ENCODE measurements at places on chromosomes 4 and X.

- DNase-seq: no peak
These were observed 37.9 kb upstream of the RAP2C start for GRCh38 chrX:132257116-132257515.

DNA sequence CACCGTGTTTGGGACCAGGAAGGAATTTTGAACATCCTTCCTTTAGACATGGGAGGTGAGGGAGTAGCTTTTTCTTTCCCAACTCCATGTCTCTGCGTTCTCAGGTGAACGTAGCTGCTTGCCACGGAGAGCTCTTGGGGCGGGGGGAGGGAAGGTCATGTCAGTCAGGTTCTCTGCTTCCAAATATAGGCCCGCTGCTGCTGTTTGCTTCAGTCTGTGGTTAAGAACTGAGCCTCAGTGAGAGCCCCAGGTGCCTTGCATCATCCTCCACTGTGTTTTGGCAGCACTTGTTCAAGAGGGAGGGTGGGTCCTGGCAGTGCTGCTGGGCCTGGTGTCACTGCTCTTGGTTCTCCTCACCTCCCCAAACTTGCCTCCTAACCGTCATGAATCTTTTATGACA lies 46.5 kb downstream of the HADH start:
- peak; percentile 43 for DNase-seq

- DNase-seq: no peak
These were observed 1306.6 kb upstream of the PABPC4L start for GRCh38 chr4:135508006-135508714.

- DNase-seq: no peak
These were observed 529.8 kb upstream of the ACTRT1 start for GRCh38 chrX:128582036-128582435.

- DNase-seq: no peak
These were observed 13.2 kb upstream of the COX7B2 start for GRCh38 chr4:46922205-46922604.

- DNase-seq: no peak
These were observed 93.6 kb downstream of the GPR143 start for GRCh38 chrX:9671998-9672397.

GRCh38 chr4:109441862-109442458 lies 8.3 kb downstream of the SEC24B start:
- no peak for DNase-seq

DNA sequence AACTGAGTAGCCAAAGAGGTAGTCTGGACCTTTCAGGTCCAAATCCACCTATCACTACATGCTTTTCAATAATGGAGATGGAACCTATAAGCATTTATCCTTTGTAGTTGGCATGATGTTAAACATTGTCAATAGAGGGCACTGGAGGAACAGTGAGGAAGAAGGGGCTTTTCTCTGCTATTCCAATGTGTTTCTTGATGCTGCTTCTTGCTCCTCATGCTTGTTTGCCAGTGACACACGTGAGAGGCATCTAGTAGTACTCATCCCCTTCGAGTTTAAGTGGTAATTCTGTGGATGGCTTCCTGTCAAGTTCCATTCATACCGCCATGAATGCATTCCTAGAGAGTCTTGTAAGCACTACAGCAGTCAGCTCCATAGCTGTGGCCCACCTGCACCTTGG lies 84.0 kb downstream of the NAA11 start:
- no peak for DNase-seq

DNA sequence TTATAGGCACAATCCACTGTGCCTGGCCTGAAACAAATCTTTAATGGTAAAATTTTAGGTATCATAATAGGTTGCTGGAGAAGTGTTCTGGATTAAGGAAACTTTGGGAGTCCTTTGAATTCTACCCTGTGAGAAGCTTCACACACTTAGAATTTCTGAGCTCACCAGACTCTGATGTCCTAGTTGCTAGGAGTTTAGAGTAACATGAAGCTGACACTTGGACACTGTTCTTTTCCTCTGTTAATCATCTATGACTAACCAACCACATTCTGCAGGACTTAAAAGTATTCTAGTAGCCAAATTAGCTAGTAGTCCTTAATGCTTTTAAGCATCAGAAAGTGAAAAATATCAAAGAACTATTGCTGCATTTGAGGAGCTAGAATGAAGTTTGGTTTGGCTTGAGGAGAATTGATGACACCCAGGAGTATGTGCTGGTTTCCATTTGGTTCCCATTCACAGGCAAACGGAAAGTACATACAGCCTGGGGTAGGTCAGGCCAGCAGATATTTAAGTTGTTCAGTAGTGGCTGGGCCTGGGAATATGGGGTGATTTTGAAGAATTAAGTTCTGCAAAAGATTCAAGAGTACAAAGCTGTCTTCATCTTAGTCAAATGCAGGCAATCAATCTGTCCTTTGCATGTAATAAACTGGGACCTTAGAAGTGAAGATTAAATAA lies 38.8 kb upstream of the IGFBP7 start:
- no peak for DNase-seq

DNA sequence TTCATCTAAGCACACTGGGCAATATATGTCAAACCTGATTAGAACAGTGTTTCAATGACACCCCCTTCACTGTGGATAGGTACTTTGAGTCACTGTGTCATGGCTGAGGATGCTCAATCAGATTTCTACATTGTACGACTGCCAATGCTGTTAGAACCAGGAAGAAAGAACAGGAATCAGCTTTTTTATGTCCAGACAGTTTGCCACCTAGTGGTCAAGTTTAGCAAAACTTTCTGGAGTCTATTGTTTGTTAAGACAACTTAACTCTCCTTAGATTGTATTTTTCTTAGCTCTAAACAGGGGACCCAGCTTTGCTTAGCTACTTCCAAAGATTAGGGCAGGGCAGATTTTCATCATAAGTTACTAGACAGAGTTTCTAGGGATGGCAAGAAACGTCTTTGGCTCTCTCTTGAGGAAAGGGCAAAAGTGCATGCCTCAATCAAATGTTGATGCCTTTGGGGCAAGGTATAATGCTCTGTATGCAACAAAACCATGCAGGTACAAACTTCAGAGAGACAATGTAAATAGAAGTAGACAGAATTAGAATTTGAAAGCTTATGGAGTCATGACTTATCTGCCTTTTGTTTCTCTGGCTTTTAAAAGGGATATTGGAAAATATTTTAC lies 40.5 kb upstream of the BMP3 start:
- no peak for DNase-seq

DNA sequence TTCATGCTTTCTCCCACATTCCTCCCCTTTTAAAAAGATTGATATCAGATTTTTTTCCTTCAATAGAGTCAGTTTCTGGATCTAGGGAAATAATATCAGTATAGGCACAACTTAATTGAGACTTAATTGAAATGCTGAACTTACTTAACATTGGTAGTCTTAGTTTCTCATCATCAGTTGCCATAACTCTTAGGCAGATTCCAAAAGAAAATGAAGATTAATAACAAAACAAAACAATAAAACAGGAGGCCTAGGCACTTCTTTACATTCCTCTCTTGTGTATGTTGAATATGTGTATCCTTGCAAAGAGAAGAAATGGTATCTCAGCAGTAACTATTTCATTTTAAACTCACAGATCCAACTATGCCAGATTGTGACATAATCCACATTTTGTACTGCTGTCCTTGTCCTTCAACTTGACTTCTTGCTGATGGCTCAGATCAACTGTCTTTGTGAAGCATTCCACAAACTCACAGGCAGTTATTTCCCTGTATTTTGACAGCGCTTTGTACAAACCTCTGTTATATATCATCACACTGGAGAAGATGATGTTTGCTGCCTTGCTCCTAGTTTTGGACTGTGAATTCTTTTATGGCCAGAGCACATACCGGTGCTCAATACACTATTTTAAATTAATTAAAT lies 9.1 kb upstream of the SLC9B2 start:
- no peak for DNase-seq

DNA sequence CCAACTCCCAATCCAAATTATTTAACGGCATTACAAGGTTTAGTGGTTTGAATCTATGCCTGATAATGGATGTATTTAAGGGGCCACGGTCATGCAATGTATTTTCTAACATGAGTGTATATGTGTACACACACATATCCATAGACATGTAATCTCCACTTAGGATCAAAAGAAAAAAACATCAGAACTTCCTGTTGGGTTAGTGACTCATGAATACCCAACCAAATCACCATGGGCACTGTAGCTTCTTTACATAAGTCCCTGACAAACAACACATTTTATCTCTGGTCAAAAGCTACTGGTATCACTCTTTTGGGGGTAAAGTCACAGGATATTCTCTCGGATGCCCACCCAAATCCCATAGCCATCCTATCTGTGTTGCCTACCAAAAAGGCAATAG lies 36.5 kb upstream of the TFDP3 start:
- DNase-seq: no peak

DNA sequence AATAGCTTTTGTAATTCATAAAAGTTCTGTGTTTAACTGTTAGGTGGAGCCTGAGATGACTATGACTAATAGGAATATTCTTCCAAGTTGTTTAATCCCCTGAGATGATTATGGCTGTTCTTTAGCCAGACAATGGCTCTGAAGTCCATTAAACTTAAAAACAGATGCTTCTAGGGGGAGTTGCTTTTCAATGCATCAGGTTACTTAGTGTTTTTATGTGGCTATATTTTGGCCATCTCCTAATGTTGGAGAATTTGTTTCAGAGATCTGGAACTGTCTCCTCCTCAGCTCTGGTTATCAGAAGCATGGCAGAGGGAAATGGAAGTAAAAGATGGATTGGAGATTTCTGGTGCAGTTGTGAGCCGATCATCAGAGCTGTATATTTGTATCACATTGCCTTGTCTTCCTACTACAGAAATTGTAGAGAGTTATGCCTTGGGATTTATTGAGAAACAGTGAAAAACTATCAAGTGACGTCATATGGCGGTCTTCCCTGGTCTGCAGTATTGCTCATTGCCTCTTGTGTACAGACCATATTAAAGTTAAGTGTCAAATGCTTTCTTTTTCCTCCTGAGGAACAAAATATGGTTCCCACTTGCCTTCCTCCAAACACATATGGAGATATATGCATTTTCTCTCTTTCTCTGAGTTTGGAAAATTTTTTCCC lies 29.8 kb downstream of the SGMS2 start:
- DNase-seq: no peak

DNA sequence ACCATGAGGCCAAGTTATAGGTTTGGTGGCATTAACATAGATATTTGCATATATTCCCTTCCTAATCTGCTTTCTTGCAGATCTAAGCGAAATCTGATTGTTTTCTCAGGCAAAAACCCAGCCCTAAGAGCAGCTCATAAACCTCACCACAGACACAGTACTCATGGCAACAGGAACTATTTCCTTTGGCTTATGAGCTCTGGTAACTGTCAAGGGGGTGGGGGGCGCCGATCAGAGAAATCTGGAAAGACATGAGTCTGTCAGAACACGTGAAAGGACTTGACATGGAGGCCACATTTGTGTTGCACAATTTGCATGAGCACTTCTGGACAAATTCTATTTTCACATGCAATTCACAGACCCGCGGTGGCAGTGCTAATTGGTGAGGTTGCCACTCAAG lies 83.7 kb downstream of the MGST2 start:
- DNase-seq: no peak

- no peak for DNase-seq
These were observed 2.3 kb upstream of the MSL3 start for GRCh38 chrX:11755724-11756123.

- no peak for DNase-seq
These were observed 57.4 kb upstream of the SLC6A14 start for GRCh38 chrX:116378961-116379360.

DNA sequence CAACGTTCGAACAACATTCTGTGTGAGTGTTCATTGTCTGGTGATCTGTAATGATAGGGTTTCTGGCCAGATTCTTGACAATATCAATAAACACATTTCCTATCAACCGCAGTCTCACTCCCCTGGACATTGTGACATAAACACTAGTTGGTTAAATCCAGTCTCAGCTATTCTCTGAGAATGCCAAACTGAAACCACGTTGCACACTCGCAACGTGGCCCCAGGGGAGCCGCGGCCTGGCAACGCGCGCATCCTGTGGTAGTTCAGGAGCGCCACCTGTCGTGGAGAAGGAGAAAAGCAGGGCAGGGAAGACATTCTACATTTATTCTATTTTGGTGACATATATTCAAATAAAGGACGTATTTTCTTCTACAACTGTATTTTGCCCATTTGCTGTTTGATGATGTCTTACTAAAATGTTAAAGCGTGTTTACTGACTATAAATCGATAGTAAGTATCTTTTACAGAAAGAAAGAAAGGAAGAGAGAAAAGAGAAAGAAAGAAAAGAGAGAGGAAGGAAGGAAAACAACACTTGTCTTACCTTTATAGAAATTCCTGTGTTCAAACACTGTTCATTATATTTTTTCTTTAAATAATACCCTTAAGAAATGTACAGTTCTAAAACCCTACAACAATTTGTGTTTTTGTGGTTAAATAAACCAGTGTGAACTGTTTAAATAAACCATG lies 738.3 kb upstream of the FRG1 start:
- no peak for DNase-seq

- no peak for DNase-seq
These were observed 27.1 kb upstream of the TAPT1 start for GRCh38 chr4:16253127-16253960.

GRCh38 chr4:51918251-51918650 lies 75.3 kb downstream of the DCUN1D4 start:
- DNase-seq: no peak

- DNase-seq: no peak
These were observed 15.0 kb upstream of the PRDM8 start for GRCh38 chr4:80182237-80182866.

GRCh38 chr4:6470502-6471306 lies 1.7 kb downstream of the PPP2R2C start:
- DNase-seq: no peak

DNA sequence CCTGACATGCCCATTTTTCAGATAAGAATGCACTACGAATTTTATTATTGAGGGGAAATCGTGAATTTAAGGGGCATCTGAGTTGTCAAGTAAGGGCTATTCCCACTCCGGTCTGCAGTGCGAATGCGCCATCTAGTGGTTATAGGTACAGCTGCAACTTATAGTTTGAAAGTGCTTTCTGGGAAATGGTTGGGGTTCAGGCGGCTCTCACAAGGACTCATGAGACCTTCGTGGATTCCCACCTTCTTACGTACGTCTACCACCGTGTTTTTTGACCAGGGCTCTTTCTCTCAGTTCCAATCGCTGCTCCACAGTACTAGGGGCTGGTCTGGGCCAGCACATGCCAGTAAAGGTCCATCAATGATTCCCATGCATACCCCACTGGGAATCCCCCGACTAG lies 12.3 kb downstream of the MSL3 start:
- DNase-seq: no peak

- no peak for DNase-seq
These were observed 58.7 kb downstream of the SCFD2 start for GRCh38 chr4:53307210-53307609.

GRCh38 chrX:48676106-48676892 lies 7.3 kb upstream of the WAS start:
- DNase-seq: peak; percentile 75

DNA sequence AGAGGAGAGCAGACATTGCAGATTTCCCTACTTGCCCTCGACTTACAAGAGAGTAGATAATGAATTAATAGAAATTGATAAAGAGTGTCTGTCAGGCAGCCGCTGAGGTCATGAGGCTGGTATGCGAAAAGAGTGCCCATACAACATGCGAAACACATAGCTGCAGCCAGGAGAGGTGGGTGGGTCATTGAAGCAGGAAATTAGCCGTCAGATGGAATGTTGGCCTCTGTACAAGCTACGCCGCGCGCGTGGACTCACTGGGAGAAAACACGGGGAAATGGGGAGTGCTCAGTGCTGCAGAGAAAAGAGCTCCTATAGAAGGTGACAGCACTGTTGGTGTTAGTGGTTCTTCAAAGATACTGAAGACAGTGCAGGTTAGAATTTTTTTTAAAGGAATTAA lies 125.1 kb downstream of the RAPGEF2 start:
- DNase-seq: no peak

All from activated CD8-positive, alpha-beta memory T cell treated with anti-CD3 and anti-CD28 coated beads for 4 hours (primary cell).